ENCODE measurements at places on chromosomes 1 and 21.
A peak's percentile ranks its signal among the peaks of the same experiment; 100 is the strongest.

DNA sequence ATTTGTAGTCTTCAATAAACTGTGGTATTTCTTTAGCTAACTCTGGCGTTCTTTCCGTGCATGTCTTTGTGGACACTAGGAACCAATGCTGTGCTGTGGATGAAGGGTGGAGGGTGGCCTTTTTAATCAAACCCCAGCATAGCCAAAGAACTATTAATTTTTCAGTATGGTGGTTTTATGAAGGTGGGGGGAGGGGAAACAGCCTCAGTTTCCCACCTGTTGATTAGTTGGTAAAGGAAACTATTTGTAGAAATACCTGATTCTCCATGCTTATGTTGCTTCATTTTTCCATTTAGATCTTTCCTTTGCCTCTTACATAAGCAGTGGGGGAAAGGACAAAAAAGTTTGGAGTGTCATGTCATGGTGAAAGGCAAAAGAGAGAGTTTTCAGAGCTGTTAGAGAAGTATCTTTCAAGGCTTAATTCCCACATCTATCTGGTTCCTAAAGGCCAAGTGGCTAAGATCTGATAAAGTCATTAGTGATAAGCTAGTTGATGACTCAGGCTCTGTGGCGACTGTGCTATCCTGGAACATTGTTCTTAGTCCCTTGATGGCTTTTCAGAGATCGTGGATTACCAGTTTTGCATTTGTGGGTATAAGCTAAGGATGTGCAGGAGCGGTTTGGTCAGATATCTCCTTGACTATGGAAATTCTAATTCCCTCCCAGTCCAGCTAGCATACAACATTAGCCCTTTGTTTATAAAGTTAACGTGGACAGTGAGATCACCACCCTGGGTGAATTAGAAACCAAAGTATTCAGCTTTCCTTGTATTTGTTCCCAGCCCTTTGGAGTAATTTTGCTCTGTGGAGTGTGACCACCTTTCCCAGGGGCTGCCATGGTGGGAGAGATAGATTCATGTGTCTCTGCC, 8.7 kb upstream of the HAX1 start:
- DNase-seq = no peak

DNA sequence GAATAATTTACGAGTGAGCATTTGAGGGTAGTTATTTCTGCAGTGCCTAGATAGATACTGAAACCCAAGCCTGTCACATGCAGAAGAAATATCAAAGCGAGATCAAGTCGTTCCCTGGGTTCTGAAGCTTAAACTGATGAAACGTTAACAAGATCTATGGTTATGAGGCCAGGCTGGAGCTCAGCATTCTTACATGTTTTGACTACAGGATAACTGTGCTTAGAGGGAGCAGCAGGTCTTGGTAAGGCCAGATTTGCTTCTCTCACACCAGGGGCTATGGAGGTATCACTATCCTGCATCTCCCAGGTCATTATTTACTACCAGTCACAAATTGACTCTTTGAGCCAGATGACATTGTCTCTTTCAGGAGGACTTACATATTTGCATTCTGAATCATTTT, 1401.4 kb upstream of the PRMT6 start:
- DNase-seq = no peak

GRCh38 chr1:35657851-35658250, 16.5 kb upstream of the PSMB2 start:
- DNase-seq = no peak

DNA sequence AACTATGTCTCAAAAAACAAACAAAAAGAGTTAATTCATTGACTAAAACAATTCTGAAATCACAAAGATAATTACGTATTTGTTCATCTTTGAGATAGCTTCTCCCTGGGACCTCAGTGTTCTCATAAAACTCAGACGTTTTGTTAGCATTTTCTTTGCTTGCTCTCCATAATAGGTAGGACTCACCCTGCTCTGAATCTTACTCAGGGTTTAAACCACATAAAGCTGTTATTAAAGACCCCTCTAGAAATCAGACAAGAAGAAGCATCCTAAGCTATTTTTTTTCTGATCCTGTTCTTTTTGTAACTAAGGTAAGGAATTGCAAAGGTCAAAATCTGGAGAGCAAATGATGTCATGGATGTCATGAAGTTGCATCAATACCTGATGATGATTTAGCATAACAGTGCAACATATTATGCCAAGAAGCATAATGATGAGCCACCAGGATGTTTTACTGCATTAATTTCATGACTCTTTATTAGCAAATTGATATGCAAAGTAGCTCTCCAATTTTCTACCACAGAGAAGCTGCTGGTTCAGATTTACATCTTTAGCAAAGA, 2.4 kb downstream of the FBXO42 start:
- DNase-seq = no peak

DNA sequence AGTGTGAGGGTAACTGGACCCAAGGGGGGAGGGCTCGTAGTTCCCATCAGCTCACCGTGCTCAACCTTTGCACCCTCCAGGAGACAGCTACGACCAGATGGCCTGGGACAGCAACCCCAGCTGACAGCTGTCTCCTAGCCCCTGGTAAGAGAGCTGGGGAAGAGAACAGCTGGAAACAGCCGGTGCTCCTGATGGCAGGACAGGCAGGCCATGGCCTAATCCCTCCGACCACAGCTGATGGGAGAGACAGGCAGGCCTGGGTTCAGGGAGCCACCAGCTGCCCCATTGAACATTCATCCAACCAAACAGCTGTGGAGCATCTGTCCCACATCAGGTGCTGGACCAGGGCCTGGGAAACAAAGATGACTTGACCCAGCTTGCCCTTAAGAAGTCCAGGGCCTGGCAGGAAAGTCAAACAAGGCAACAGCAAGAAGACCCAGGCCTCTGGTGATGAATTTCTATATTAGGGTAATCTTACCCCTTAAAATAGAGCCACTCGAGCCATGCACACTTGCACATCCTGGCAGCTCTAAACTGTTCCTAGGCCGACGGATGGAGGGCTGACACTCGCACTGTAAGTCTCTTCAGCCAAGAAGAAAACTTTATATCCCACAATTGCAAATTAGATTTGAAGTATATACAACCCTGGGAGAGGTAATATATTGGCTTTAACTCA, 12.2 kb downstream of the OLFML2B start:
- DNase-seq = no peak

GRCh38 chr21:15003463-15004135, 61.2 kb downstream of the NRIP1 start:
- no peak for DNase-seq

DNA sequence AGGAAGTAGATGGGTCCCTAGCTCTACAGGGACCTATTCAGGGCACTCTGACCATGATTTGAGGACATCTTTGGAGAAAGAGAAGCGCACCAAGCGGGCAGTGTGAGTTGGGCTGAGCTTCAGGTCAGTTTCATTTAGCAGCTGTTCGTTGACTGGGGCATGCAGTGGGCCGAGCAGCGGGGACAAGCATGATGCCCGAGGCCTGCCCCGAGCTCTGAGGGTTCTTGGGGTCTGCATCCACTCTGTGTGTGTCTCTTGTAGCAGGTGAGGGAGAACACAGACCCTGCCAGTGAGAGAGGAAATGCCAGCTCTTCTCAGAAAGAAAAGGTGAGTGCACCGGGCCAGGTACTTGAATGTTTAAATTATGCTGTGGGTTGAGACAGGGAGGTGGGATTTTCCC, 5.4 kb downstream of the THAP3 start:
- no peak for DNase-seq

- DNase-seq = no peak
These were observed 26.4 kb downstream of the AGO4 start for GRCh38 chr1:35834218-35834617.

DNA sequence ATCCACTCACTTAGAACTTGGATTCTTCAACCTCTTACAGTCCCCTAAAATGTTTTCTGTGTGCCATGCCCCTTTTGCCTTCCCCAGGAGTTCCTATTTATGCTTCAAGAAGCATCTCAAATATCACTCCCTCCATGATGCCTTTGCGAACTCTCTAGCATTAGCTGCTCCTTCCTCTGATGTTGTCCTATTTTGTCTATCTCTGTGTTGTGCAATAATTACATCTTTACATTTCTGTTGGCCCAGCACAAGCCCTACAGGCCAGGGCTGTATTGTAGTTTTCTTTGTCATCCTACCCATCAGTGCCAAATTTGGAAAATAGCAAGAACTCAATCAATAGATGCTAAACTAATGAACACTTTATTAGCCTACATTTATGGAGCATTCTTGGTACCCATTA, 125.8 kb downstream of the ST6GALNAC5 start:
- no peak for DNase-seq

DNA sequence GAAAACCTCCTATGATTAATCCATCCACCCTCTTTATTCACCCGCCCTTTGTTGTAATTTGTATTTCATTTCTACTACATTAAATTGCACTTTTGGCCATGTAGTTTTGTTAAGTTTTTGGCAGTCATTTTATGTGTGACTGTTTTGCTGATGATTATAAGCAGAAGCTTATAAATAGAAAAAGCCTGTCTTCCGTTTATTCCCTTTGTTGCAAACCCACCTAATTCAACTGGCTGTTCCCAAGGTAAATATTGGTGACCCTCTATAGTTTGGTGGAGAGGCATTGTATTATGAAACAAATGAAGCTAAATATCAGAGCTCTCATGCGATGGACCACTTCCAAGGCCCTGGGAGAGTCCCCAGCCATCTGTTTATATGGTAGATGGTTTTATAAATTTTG, 36.7 kb upstream of the IGSF3 start:
- DNase-seq = no peak

GRCh38 chr1:1050577-1051052, 23.5 kb downstream of the RNF223 start:
- DNase-seq = no peak

DNA sequence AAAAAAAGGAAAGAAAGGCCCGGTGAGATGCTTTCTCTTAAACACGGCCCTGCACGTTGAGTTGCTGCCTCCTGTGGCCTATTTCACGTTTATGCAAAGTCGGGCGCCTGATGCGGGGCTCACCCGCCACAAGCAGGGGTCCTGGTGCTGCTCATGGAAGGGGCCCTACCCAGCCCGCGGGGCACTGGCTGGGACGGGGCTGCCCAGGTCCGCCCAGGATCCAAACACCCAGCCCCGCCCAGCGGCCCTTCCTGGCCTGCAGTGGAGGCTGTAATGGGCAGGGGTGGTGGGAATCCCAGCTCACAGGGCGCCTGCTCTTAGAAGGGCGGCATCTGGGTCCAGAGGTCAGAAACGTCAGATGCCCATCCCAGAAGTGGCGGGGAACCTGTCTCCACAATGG, 1.6 kb downstream of the COL6A2 start:
- DNase-seq = peak; percentile 49

DNA sequence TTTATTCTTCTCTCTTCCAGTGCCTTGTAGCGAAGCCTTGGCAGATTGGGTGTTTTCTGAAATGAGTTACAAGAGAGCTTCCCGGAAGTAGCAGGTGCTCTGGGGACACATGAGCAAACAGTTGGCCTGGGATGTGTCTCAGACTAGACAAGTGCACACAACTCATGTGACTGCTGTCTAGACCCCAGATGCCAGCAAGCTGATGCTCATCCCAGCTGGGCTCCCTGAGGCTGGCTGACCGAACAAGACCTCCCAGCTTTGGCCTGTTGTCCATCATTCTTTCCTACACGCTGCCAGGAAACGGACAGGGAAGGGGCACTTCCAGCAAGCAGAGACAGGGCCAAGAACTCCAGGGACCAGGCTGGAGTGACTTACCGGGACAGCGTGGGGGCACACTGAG, 18.7 kb upstream of the CSF1 start:
- no peak for DNase-seq

DNA sequence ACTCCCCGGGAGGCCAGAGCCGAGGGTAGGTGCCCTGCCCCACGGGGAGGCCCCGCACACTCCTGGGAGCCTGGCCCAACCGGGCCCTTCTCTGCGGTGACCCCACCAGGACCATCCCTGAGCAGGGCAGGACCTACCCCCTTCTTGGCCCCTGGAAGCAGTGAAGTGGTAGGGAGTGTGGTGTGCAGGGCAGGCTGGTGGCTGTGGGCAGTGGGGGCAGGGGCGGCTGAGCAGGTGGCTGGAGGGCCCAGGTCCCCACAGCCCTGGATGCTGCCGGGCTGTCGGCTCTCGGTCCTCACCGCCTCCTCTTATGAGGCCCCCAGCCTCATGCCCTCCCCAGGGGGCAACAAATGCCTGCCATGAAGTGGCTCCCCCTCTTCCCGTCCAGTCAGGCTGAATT, 19.5 kb downstream of the PLCH2 start:
- no peak for DNase-seq

- DNase-seq = peak; percentile 36
These were observed 1.5 kb downstream of the CENPF start for GRCh38 chr1:214604523-214604922.

DNA sequence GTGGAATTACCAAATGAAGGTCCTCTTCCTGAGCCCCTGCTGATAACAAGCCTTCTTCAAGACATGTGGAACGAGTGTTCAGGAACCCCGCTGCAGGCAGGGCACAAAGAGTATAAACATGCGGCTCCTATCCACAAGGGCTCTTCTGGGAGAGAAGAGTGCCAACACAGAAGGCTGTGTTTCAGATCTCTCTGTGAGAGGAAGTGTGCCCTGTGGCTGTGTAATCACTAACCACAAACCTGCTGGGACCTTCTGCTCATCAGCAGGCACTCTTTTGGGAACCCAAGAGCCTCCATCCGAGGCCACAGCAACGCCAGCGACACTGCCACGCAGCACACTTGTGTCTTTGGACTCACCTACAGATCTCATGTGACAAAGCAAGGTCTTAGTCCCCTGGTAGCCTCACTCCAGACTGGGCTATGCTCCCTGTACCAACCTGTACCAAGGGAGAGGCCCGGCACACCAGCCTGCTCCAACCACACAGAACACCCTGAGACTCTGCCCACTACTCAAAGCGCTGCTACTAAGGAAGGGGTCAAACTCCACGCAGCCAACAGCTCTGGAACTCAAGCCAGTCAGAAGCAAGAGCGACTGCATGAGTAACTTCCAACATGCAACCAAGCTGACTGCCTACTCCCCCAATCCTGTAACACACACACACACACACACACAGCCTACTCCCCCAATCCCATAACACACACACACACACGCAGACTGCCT, 7.8 kb downstream of the PTTG1IP start:
- no peak for DNase-seq

DNA sequence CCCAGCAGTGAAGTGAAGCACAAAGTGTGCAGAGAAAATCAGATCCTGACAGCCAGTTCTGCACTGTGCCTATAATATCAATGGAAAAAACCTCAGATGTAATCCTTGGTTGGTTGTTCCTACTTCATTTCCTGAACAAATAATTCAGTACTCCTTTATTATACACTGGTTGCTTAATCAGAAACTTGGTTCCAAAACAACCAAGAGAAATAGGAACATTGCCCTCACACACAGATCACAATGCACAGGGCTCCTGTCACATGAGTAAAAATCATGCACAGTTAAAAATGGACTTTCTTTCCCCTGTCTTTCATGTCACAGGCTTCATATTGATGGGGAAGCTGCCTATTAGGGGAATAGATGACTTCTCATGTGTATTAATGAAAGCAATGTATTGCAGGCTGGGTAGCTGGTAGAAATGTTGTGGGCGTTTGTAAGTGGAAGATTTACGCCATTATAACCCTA, 9.7 kb downstream of the DNASE2B start:
- DNase-seq = no peak

- DNase-seq = no peak
These were observed 86.0 kb downstream of the LRRC53 start for GRCh38 chr1:74426208-74426937.

GRCh38 chr1:213295860-213296259, 244.8 kb downstream of the RPS6KC1 start:
- DNase-seq = no peak
